ENCODE measurements at places on chromosomes 7 and 10. TPM values are rescaled to one million over a fixed set of nuclear protein-coding genes. Genes with fewer than 3 reads are reported as not detected.

The DNA2 gene
- total RNA-seq, result 18.2 TPM

The ZNF503 gene
- 2.7 TPM for total RNA-seq

DNA sequence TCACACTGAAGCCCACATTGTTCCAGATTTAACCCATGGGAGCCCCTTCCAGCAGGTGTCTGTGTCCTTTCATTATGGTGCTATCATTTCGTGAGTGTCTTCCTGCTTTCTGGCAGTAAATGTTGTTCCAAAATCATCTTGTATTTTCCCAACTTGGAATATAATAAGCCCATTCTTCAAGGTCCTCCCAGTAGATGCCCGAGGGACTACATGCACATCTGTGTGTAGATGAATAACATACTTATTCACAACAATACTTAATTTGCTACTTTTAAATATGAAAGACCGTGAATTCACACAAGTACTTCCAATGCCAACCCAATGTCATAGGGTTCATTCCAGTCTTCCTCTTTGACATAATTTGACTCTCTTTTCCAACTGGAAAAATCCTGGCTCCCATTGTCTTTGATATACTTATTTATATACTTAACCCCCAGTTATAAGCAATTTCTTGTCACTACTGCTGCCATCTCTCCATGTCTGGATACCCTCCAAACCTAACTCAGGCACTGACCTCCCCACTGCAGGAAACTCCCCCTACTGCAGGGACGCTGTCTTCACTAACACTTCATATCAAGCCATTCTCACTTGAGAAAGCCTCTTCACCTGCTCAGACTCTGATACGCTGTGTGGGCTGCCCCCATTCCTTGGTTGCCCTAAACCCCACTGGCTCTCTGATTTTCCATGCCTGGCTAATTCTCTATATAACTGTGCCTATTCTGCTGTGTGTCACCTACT is 1119.2 kb downstream of the CNTNAP2 start:
- DNase-seq, result no peak

DNA sequence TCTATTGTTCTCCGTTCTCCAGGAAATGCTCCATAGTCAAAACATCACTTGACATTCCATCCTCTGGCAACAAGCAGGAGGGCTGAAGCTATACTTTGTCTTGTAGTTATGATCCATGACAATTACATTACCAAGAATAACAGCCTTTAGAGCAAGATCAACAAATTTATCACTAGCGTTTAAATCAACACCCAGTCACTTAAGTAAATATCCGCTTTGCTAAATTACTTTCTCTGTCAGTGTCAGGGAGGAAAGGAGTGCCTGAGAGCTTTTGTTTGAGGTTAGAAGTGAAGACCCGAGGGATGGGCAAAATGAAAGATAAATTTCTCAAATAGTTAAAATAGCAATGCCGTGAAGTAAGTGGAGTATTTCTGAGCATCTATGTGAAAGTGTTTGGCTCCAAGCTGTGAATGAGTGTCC is 236.1 kb upstream of the BMPER start:
- DNase-seq, result peak; percentile 93

- DNase-seq, result no peak
These were observed 39.9 kb downstream of the PLEKHA8 start for GRCh38 chr7:30068117-30068516.

- no peak for DNase-seq
These were observed 8.8 kb downstream of the ADAMTS14 start for GRCh38 chr10:70680899-70681730.

GRCh38 chr10:12945690-12946359 is 55.7 kb downstream of the CCDC3 start:
- no peak for DNase-seq

- DNase-seq, result no peak
These were observed 425.8 kb upstream of the FOXK1 start for GRCh38 chr7:4256286-4256685.

Measured in endothelial cell of umbilical vein (primary cell).